ENCODE measurements at places on chromosomes 16 and 17.

DNA sequence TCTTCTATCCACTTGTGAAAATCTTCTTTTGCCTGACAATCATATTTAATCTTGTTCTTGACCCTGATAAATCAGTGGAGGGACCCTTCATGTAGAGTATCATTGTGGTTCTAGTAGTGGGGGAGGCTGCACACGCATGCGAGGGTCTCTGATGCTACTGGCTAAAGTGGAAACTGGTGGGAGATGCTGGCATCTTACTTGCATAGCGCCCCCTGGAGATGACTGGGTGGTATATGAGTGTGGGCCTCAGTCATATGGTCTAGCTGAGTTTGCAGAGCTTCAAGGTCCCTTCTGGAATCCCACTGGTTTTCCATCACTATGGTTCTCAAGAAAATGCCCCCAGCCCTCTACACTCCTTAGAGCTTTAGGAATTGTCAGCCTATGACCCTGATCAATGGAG lies 236.4 kb upstream of the AXIN2 start:
- DNase-seq = peak; percentile 58

DNA sequence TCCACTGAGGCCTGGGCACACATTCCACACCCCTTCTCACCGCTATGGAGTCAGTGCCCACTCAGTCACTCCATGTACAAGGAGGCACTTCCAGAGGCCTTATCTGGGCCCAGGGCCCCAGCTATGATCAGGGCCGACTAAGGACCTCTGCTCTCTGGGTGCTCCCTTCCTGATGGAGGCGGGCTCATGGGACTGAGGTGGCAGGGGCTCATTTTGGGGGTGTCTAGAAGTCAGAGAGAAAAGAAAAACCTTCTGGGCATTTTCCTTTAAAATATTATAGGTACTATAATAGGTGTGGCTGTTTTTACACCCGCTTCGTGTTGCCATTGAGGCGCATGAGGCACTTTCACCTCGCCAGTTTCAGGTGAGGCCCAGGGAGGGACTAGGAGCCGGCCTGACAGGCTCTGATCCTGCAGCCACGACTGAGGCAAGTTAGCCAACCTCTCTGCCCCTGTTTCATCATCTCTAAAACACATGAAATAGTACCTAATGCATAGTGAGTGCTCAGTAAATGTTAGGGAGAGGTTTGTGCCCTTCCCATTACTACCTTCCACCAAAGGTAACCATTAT lies 14.4 kb downstream of the B9D1 start:
- DNase-seq = no peak

- peak; percentile 28 for DNase-seq
These were observed 42.6 kb downstream of the KLHDC4 start for GRCh38 chr16:87723226-87723623.

- DNase-seq = no peak
These were observed 20.2 kb downstream of the CA10 start for GRCh38 chr17:52138350-52138749.

- DNase-seq = no peak
These were observed 551 bp downstream of the WDR81 start for GRCh38 chr17:1724869-1725641.

- DNase-seq = no peak
These were observed 6.5 kb downstream of the ABHD15 start for GRCh38 chr17:29560316-29560715.

DNA sequence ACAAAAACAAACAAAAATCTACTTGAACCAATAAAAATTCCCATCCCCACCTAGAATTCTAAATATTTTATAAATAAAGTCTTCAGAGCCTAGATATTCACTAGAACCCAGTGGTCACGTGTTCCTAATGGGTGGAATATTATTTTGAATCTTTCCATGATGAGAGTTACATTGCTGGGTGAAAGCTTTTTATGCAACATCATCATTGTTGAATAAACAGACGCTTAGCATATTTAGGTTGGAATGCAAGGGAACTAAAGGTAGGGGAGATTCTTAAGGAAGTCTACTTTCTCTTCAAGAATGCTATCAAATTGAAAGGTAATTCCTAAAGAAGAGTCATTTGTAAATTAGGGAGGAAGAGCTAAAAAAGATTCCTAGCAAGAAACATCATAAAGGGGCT lies 723.1 kb downstream of the WWOX start:
- DNase-seq = no peak

GRCh38 chr16:86610779-86611524 lies 32.6 kb downstream of the FOXL1 start:
- no peak for DNase-seq

DNA sequence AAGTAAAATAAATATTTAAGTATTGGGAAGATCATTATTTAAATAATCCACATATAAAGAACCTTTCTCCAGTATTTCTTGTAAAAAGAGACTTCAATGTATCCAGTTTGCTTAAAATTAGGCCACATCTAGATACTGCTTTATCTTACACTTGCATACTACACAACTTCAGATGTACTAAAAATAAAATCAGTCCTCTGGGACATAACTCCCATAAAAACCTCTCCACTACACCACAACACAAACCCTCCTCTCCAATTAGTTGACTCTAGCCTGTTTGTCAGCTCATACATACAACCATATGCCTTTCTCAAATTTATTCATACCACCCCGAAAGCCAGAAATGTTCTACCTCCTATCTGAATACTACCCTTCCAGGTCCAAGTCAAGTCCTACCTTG lies 21.6 kb downstream of the SPOP start:
- DNase-seq = no peak

- DNase-seq = no peak
These were observed 148.3 kb upstream of the IRX3 start for GRCh38 chr16:54434859-54435258.

GRCh38 chr17:71329310-71330098 lies 791.3 kb upstream of the SOX9 start:
- DNase-seq = no peak

GRCh38 chr17:72299100-72299499 lies 178.3 kb downstream of the SOX9 start:
- no peak for DNase-seq

DNA sequence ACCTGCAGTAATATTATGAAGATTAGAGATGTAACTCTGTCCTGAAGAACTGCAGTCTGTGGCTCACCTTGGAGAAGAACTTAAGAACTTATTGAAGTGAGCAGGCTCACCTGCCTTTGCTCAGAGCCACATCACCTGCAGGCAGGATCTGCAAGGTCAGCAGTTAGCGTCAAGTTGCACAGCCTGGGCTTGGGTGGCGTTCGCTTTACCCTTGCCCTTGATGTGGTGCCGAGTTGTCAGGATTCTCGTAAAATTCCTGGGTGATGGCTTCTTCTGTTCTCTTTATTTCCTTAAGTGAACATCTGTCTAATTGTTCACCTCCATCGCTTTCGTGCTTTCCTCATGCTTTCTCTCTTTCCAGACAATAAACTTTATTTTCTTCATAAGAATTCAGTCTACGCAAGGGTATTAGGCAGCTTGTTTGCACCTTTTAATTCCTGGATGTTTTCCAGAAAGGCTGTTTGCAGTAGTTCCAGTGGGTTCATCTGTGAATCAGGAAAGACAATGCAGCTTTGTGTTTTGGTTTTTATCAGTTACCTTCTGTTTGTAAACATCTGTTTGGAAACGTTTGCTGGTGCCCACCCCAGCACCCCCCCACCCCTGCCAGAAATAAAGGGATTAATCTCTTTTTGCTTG lies 254.3 kb downstream of the WWOX start:
- DNase-seq = no peak

GRCh38 chr17:69048634-69049033 lies 12.1 kb downstream of the ABCA9 start:
- DNase-seq = no peak

- no peak for DNase-seq
These were observed 178.5 kb upstream of the TBX2 start for GRCh38 chr17:61221181-61221580.

DNA sequence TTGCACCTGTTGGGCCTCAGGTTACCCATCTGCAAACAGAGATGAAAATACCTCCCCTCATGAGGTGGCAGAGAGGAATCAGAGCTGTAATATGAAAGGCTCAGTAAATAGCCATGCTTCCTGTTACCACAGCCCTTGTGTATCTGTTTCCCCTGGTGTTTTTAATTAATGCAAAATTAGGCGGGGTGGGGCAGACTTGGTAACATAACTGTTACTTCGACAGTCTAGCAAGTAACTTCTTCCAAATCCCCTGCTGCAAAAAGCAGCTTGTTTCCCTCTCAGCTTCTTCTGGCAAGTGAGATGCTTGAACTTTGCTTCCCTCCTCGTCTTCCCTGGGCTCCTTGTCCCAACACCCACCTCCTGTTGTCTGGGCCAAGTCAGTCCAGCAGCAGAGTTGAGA lies 381.5 kb downstream of the CPPED1 start:
- DNase-seq = no peak

DNA sequence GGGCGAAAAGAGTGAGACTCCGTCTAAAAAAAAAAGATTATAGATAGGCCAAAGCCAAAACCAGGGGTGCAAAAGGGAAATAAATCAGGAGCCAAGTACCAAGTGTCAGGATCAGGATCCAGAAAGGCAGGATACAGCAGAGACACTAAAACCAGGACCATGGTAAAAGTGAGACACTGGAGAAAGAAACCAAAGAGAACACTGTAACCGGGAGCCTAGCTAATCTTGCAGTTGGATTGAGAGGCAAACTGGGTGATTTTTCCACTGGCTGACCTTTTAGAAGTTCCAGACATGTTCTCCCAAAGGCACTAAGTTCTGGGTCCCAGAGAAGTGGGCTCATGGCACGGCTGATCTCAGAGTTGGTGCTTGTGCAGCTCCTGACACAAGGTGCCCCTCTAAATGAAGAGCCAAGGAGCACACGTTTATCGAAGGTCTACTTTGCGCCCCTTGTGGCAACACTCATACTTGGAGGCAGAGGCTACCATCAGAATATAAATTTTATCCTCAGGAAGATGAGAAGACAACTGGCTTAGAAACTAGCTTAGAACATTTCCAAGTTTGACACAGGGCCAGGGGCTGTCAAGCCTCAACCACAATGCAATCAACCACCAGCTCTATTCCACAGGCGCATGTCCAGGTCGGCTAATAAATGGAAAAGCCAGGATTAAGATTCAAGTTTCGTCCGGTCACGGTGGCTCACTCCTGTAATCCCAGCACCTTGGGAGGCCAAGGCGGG lies 27.5 kb upstream of the HELZ start:
- DNase-seq = peak; percentile 18

GRCh38 chr16:17294856-17295255 lies 175.9 kb downstream of the XYLT1 start:
- no peak for DNase-seq

GRCh38 chr17:63819131-63819530 lies 8.1 kb upstream of the PSMC5 start:
- no peak for DNase-seq

DNA sequence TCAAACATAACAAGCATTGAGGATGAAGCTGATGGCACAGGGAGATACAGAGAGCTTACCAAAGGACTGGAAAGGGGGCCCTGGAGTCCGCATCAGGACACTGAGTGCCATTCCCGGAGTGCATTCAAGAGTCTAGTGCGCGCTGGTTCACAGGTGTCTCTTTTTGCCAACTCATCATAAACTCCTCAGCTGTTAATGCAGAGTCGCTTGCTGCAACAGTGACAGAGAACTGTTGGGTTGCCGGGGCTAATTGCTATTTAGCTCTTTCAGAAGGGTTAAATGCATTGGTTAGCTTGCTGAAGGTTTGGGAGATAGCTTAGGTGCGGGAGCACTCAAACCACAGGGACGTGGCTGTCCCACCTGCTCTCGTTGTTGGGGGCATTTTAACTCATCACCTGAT lies 1091.6 kb upstream of the EEF2KMT start:
- DNase-seq = no peak

DNA sequence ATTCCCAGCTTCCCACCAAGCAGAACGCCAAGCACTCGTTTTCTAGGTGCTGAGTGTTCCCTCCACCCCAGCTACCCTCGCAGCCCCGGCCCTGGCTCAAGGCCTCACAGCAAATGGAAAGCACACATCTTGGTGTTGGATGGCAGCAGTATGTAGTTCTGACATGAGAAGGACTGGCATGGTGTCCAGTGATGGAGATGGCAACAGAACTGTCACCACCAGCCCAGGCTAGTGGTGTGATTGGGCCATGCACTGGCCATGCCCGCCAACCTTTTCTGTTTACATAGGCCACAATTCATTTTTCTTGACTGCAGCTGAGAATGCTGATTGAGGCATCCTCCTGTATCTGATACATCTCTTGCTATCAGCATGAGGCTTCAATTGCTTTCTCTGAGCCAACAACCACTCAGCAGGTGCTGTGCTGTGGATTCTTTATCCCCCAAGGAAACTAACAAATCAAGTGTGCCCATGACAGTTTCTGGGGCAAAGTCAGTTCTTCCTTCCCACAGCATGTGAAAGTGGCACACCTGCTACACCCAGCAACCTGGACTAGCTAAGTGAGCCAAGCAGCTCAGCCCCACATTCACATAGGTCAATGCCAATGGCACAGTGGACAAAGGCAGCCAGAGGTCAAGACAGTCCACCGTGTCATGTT lies 3.8 kb downstream of the SLC12A4 start:
- DNase-seq = no peak

DNA sequence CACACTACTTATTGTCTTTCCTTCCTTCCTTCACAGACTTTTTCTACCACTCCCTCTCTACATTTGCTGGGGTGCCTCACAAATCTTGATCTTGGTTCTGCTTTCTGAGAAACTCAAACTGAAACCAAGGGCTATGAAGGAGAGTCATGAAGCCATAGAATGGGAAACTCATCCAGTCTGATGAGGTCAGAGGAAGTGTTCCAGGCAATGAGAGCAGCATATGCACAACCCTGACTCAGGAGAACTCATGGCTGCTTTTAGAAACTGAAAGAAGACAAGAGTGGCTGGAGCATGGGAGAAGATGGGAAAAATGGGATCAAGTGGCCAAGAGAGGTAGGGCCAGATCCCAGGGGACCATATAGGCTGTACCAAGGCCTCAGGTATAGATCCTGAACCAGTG lies 130.0 kb upstream of the TOX3 start:
- DNase-seq = no peak

GRCh38 chr17:10907370-10907769 lies 69.5 kb upstream of the PIRT start:
- no peak for DNase-seq

GRCh38 chr16:27383556-27384243 lies 18.3 kb upstream of the IL21R start:
- no peak for DNase-seq

DNA sequence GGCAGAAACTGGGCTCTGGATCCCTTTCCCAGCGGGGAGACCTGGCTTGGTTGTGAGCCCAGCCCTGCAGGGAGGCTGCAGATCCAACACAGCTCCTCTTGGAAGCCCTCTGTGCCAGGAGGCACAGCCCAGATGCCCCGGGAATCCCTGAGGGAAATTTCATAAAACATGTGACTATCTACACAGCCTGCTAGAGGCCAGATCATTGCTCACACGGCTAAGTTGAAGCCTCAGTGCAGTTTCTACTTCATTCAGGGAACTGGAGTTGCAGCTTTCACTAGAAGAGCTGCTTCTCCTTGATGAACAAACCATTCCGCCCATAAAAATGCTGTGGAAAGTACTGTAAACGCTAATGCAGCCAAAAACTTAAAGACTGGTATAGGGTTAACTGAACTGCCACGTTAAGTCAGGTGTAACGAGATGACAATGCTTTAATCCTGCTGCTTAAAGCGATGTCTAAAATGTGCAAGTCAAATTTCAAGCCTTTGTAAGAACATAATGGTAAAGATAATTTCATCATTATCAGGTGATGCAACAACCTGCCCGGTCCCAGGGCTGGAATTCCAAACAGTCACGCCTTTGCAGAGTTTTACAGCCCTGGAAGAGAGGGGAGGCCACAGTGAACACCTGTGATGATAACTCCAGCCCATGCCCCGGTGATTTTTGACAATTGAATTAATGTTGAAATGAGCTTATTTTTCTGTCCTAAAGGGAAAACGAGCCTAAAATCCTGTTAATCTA lies 172.5 kb downstream of the ZFHX3 start:
- DNase-seq = no peak

- DNase-seq = no peak
These were observed 2.0 kb downstream of the STAT5B start for GRCh38 chr17:42274253-42274542.

- DNase-seq = no peak
These were observed 1.9 kb downstream of the KRTAP4-11 start for GRCh38 chr17:41116297-41116696.
